ENCODE measurements at places on chromosomes 7 and 10. TPM values are rescaled to one million over a fixed set of nuclear protein-coding genes. Genes with fewer than 3 reads are reported as not detected.

The ADRB1 gene
- 0.14 TPM for total RNA-seq

The CYP3A5 gene
- total RNA-seq = 2.1 TPM

The SBDS gene
- 45.3 TPM for total RNA-seq

The PDE6C gene
- total RNA-seq = not detected

The ERVW-1 gene
- not detected for total RNA-seq

DNA sequence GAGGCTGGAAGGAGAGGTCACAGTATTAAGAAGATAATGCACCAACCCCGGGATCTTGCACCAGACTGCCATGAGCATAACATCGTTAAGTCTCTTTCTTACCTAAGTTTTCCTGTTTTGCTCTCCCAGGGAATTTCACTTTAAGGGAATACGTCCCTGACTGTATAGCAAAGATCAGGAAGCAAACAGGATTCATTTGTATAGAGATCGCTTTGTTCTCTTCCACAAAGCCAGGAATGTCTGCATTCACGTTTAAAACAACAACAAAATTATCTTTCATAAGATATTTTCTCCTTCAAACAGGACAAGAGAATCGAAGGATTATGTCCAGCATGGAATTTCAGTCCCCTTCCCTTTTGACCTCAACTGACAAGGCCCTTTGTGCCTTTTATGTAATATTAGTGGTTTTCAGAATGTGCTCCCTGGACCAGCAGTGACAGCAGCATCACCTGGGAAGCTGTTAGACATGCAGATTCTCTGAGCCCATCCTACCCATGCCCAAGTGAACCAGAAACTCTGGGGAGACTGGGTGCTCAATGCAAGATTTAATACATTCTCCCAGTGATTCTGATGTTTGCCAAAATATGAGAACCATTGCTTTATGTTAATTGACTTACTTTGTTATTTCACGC lies 286.3 kb downstream of the FGFR2 start:
- H3K4me1 ChIP-seq = no peaks in the 10 kb centered on the region
- no peak overlapping the region for H3K27ac ChIP-seq
- DNase-seq = no peak

DNA sequence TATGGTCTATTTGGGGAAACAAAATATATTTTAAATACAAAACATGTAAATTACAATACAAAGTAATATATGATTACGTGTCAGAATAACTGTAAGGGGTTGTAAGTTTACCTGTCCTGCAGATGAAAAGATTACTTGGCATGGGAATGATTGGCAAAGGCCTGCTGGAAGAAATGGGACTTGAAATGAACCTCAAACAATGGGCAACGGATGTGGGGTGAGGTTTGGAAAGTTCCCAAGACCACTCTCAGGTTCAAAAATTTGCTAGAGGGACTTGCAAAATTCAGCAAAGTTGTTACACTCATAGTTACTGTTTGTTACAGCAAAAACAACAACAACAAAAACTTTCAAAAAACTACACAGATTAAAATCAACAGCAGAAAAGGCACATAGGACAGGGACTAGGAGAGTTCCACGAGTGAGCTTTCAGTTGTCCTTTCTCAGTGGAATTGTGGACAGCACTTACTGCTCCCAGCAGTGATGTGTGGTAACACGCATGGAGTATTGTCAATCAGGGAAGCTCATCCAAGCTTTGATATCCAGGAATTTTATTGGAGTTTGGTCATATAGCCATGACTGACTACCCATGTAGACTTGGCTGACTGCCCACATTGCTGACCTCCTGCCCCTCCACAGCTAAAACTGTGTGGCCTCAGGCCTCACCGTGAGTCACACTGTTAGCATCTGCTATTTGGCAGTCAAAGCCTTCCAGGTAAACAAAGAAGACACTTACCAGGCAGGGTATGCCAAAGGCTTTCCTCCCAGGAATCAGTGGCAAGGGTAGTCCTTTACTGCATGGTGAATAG lies 43.8 kb downstream of the EXOC6 start:
- H3K27ac ChIP-seq = no peak overlapping the region
- no peak overlapping the region for H3K4me3 ChIP-seq
- H3K4me1 ChIP-seq = no peaks in the 10 kb centered on the region
- H3K27me3 ChIP-seq = no peaks in the 10 kb centered on the region

DNA sequence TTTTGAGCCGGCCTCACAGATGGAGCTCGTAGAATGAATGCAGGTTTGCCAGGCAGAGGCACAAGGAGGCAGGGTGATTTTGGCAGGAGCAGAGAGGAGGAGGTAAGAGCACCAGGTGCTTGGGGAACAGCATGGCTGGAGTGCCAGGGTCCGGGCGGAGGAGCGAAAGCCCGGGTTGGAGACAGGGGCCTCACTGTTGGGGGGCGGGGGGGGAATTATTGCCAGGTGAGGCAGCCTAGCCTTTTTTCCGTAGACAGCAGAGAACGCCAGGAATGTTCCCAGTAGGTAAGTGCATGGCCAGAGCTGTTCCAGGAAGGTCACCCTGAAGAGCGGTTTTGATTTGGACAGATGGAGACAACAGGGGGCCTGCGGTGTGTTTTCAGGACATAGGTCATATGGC lies 9.5 kb downstream of the SRRM3 start:
- no peaks in the 10 kb centered on the region for H3K4me1 ChIP-seq
- H3K27me3 ChIP-seq = no peaks in the 10 kb centered on the region
- H3K36me3 ChIP-seq = no peaks in the 10 kb centered on the region
- no peak overlapping the region for H3K27ac ChIP-seq

DNA sequence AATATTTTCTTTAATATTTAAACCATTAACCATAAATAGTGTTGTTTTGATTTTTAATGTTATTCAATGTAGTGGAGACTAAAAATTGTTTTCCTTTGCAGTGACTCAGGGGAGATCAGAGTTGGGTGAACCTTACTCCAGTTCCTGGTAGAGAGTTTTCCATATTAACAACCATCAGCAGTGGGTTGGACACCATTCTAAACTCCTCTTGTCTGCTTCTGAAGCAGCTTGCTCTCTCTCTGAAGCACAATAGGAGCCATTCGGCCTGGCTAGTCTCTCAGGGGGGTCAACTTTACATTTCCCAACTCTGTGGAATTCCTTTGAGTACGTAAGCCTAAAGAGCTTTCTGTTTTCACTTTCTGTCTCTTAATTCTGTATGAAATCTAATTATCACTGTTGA lies 9.4 kb upstream of the NRG3 start:
- no peak for DNase-seq
- H3K4me1 ChIP-seq = no peaks in the 10 kb centered on the region
- H3K27me3 ChIP-seq = no peaks in the 10 kb centered on the region

- no peak overlapping the region for H3K4me3 ChIP-seq
- no peaks in the 10 kb centered on the region for H3K4me1 ChIP-seq
- no peak for DNase-seq
Observed at GRCh38 chr7:135808206-135808605, 59.6 kb upstream of the FAM180A start.

DNA sequence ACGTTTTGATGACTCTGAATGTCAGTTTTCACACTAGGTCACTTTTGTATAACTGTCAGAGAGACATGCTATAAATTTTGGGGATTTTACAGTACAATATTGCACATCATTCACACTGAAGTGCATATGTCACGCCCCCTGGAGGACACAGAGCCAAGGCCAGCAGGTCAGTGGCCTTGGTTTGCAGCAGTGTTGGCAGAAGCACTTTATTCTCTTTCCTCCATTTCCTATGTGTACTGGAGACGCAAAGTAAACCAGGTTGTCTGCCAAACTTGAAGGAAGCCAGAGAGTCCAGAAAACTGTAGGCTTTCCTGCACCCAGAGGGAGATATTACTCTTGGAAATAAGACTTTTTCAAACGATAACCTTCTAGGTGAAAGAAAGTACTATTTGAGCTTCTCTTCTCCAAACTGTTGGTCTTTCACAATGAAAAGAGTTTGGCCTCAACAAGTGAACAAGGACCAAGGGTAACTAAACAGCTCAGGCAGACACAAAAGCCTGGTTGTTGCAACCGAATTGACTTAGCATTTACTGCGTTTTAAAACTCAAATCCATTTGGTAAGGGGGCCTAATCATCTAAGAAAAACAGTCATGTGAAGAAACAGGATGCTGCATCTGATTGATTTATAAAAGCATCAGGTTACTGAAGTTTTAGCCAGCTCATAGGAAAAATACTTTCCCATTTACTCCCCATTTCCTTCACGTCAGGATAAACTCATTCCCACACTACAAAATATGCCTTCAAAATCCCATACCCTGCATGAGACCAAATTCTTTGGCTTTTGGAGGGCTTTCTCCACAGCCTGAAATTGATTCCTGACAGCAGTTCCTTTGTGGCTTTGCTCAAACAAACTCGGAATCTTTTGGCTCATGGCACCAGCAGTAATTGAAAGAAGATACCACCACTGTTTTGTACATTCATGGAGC lies 83.0 kb upstream of the SEC61G start:
- H3K4me3 ChIP-seq = no peak overlapping the region
- no peaks in the 10 kb centered on the region for H3K4me1 ChIP-seq
- H3K27ac ChIP-seq = no peak overlapping the region
- no peaks in the 10 kb centered on the region for H3K27me3 ChIP-seq
- no peaks in the 10 kb centered on the region for H3K36me3 ChIP-seq
- no peak for DNase-seq

DNA sequence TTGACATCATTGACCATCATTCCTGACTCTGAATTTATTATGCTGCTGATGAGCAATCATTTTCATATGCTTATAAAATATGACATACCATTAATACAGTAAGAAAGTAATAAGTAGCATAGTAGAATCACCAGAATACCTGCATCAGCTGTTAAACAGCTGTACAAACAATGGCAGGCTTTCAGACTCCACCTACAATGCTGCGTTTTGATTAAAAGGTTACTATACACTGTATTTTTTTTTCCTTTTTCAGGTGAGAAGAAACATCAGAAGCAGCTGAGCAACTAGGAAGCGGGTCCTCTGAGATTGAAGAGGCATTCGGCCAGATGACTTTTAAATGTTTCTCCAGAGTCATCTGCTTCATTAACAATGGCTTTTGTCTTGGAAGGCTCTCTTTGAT lies 7.1 kb downstream of the ASNS start:
- H3K27ac ChIP-seq = no peak overlapping the region
- H3K36me3 ChIP-seq = no peaks in the 10 kb centered on the region
- no peak overlapping the region for H3K4me3 ChIP-seq
- DNase-seq = no peak

DNA sequence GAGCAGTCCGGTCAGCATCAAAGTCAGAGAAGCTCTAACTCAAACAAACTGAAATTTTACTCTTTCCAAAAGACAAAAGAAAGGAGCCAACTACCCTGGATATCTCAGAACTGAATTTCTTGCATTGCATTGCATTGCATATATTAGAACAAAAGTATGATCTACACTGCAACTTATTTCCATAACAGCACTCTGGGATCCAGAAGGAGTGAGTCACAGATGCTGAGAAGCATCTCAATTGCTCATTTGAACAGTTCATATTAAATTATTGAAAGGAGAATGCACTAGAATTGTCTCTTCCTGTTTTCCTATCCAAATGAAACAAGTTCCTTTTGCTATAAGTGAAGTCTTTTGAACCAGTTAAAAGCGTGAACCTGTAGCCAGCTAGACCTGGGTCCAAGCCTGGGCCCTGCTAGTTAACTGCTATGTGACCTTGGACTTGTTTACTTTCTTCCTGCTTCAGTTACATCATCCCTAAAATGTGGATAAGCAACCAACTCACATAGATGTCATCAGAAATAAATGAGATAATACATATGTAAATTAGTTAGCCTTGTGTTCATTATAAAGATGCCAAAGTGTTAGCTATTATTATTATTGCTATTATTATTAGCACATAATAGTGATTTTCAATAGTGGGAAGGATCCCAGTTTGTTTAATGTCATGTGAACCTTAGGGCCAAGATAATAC lies 184.1 kb downstream of the CREB5 start:
- no peaks in the 10 kb centered on the region for H3K36me3 ChIP-seq
- H3K27me3 ChIP-seq = no peaks in the 10 kb centered on the region
- DNase-seq = no peak

DNA sequence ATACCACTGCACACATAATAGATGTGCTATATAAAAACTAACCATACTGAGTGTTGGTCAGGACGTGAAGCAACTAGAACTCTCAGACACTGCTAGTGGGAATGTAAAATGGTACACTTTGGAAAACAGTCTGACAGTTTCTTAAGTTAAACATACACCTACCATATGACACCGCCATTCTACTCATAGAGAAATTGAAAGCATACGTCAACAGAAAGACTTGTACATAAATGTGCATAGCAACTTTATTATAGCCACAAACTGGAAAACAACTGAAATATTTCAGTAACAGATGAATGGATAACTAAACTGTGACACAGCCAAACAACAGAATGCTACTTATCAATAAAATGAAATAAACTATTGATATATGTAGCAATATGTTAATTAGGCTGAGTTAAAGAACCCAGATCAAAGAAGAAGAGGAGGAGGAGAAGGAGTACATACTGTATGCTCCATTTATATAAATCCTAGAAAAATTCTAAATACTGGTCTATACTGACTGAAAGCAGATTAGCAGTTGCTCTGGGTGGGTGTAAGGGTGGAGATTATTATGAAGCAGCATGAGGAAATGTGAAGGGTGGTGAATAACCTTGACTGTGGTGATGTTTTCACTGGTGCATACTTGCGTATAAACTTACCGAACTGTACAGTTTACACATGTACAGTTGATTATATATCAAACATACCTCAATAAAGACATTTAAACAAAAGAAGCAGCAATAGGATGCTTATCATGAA lies 48.6 kb downstream of the ARHGAP21 start:
- no peak for DNase-seq
- no peaks in the 10 kb centered on the region for H3K4me1 ChIP-seq
- H3K27ac ChIP-seq = no peak overlapping the region
- no peaks in the 10 kb centered on the region for H3K36me3 ChIP-seq
- H3K27me3 ChIP-seq = no peaks in the 10 kb centered on the region

DNA sequence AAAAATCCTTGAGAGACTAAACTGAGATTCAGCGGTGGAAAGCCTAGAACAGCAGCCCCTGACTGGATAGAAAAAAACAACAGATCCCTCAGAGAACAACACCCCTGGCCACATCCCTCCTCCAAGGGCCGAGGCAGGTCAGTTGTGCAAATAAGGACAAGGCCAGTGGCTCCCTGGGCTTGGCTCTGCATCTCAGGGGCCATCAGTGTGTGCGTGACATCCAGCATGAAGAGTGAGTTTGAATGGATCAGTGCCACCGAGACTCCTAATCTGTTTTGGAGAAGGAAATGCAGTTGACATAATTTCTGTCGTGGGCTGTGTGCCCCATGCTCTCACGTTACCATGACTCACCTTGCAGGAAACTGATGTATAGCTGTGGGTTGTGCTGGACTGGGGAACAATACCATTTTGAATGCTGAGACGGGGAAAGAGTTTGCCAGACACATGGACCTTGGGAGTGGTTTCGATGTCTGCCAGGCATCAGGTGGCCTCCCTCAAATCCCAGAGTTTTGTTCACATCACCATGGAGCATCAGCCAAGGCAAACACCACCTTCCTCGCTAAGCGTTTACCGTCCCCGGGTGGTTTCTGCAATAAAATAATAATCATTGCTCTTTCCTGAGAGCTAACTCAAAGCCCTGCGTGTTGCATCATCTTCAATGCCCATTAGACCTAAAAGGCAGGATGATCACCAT lies 153.2 kb upstream of the FZD8 start:
- H3K27me3 ChIP-seq = no peaks in the 10 kb centered on the region
- no peaks in the 10 kb centered on the region for H3K4me1 ChIP-seq
- no peak overlapping the region for H3K27ac ChIP-seq
- H3K36me3 ChIP-seq = no peaks in the 10 kb centered on the region
- H3K4me3 ChIP-seq = no peak overlapping the region

Data from thymus (tissue), 14 donors.